Esophagus squamous epithelium (tissue), 5 donors: ENCODE measurements at places on chromosomes 6 and 20. TPM values are rescaled to one million over a fixed set of nuclear protein-coding genes. Genes with fewer than 3 reads are reported as not detected.

DNA sequence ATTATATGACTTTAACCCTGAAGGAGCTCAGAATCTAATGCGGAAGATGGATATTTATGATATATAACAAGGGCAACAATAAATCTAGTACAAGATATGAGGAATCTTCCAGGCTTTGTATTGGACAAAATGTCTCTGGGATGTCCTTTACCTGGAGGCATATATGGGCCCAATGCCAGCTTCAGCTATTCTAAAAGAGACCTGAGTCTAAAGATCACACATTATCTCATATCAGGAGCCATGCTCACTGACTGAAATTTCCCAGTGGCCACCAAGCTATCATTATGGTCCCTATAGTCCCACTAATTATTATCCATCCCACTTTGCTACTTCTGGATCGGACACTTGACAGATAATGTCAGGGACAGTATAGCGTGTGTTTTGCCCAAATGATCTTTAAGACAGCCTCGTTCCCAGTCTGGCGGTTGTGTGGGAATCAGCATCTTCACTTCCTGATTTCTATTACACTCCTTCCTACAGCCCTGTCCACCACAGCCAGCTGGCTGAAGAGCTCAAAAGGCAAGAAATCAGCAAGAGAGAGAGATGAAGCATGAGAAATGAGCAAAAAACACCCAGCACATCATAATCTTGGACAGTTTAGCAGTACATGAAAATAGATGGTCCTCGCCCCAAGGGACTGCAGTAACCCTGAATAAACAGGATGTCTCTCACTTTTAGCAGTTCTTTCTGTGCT lies 34.9 kb downstream of the KLHL31 start:
- no peak for DNase-seq
- H3K4me1 ChIP-seq, result peaks cover 25% of the 10 kb centered on the region
- no peak overlapping the region for H3K4me3 ChIP-seq
- no peaks in the 10 kb centered on the region for H3K36me3 ChIP-seq

POLH gene
- total RNA-seq, result 10.3 TPM

DNA sequence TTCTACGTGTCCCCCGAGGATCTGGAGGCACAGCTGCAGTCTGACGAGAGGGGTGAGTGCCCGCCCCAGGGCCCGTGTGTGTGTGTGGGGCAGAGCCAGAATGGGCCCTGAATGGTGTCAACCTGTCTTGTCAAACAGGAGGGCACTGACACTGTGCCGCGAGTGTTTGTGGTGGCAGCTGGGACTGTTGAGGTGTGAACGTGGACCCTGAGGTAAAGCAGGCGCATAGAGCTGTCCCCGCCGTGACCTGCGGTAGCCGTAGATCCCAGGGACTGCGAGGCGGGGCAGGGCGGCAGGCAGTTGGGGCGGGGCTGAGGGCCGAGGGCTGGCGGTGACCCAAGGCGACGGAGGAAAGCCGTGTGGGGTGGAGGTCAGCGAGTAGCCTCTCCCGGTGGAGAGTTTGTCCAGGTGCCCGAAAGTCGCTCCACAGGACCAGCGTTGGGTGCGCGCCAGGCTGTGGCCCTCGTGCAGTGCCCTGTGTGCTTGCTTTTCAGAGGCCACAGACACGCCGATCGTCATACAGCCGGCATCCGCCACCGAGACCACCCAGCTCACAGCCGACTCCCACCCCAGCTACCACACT lies 25.2 kb downstream of the UCKL1 start:
- no peak overlapping the region for H3K27ac ChIP-seq
- H3K27me3 ChIP-seq, result no peaks in the 10 kb centered on the region
- peaks cover 100% of the 10 kb centered on the region for H3K36me3 ChIP-seq
- H3K4me3 ChIP-seq, result no peak overlapping the region

DNA sequence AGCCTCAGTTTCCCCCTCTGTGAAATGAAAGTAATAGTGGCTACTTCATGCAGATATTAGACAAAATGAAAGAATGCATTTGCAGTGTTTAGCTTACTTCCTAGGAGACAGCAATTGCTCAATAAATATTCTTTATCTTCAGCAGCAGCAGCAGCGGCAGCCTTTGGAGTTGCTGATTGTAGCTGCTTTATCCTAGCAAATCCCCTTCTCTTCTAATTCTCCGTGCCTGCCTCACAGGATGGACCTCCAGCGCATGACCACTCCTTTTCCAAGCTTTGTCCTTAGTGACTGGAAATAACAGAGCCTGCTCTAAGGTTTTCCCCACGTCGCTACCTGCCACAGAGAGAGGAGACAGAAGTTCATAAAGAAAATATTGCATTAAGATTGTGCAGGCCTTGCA lies 279.8 kb downstream of the TSHZ2 start:
- H3K4me1 ChIP-seq, result no peaks in the 10 kb centered on the region
- DNase-seq, result no peak
- no peaks in the 10 kb centered on the region for H3K27me3 ChIP-seq
- H3K36me3 ChIP-seq, result no peaks in the 10 kb centered on the region

- no peaks in the 10 kb centered on the region for H3K27me3 ChIP-seq
- peak overlapping the region; percentile 51 for H3K4me3 ChIP-seq
- DNase-seq, result no peak
- peaks cover 42% of the 10 kb centered on the region for H3K36me3 ChIP-seq
Measured at GRCh38 chr20:63740070-63740626, 572 bp downstream of the SLC2A4RG start.

DNA sequence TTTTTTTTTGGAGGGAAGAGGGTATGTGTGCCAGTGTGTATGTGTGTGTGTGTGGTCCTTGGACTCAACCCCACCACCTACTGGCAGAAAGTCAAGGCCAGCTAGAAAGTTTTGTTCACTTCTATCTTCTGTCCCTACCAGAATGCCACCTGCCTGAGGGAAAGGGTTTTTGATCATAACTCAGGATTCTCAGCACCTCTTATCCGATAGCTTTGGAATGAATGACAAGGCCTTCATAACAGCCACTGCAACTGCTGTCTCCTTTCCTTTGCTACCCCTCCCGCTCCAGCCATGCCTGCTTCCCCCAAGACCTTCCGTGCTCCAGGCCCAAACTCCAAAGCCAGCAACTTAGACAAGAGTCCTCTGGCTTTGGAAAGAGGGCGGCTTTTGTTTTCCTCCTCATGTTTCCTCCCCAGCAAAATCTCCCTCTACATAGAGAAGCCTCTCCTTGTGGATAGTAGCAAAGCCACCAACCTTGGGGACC lies 18.7 kb downstream of the BTN3A1 start:
- peak overlapping the region; percentile 78 for H3K4me3 ChIP-seq
- no peaks in the 10 kb centered on the region for H3K27me3 ChIP-seq
- H3K27ac ChIP-seq, result peak overlapping the region; percentile 84

LY6G6F gene
- not detected for total RNA-seq

GRCh38 chr6:135858931-135859330 lies 7.4 kb downstream of the PDE7B start:
- H3K27me3 ChIP-seq, result no peaks in the 10 kb centered on the region
- no peak overlapping the region for H3K27ac ChIP-seq
- H3K4me1 ChIP-seq, result no peaks in the 10 kb centered on the region
- H3K4me3 ChIP-seq, result no peak overlapping the region
- DNase-seq, result no peak
- no peaks in the 10 kb centered on the region for H3K36me3 ChIP-seq

- peaks cover 2% of the 10 kb centered on the region for H3K4me1 ChIP-seq
- H3K27me3 ChIP-seq, result no peaks in the 10 kb centered on the region
- H3K36me3 ChIP-seq, result no peaks in the 10 kb centered on the region
Measured at GRCh38 chr6:109925075-109925474, 53.0 kb upstream of the GPR6 start.

RIPOR2 gene
- total RNA-seq, result 0.83 TPM

BLCAP gene
- total RNA-seq, result 104 TPM

GRCh38 chr6:37480951-37481534 lies 18.6 kb downstream of the CCDC167 start:
- no peak overlapping the region for H3K27ac ChIP-seq
- H3K4me3 ChIP-seq, result no peak overlapping the region
- peaks cover 5% of the 10 kb centered on the region for H3K36me3 ChIP-seq
- H3K27me3 ChIP-seq, result no peaks in the 10 kb centered on the region
- no peak for DNase-seq

- H3K4me3 ChIP-seq, result no peak overlapping the region
- no peaks in the 10 kb centered on the region for H3K27me3 ChIP-seq
- DNase-seq, result no peak
- no peaks in the 10 kb centered on the region for H3K4me1 ChIP-seq
Measured at GRCh38 chr20:13817342-13817741, 32.5 kb downstream of the NDUFAF5 start.

DNA sequence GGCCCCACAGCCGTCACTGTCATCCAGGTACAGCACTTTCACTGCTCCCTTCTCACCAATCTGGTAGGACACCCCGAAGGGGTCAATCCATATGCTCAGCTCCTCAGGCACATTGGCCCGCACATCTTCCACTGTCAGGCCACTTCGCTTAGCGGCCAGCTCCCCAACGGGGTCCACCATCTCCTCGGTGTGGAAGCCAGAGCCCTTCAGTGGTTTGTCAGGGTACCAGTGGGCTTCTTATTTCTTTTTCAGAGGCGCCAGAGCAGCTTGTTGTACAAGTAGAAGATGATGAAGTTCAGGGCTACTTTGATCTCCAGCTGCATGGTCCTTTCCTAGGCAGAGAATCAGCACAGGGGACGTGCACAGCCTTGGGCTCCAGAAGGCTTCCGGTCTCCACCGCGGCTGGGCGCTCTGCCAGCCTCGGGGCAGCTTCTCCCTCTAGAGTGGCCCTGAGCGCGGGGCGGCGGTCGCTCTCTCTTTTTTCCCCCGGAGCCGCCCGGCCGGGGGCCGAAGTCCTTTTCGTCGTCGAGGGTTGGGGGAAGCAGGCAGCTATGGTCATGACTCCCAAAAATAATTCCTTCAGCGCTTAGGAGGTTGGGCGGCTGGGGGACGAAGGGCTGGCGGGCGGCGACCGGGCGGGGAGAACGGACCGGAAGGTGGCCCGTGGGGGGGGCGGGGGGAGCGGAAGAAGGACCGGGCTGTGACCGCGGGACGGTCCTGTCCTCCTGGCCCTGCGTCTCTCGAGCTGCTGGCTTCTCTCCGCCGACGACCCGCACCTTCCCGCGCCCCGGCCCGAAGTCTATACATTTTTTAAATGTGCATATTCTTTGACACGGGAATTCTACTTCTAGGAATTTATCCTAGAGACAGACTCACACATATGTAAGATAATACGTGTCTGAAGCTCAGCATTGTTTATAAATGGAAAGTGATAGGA lies 6.5 kb upstream of the ZSCAN9 start:
- peak overlapping the region; percentile 56 for H3K27ac ChIP-seq
- H3K4me1 ChIP-seq, result peaks cover 17% of the 10 kb centered on the region
- DNase-seq, result no peak
- no peaks in the 10 kb centered on the region for H3K36me3 ChIP-seq
- peak overlapping the region; percentile 43 for H3K4me3 ChIP-seq

GRCh38 chr20:50692552-50692933 lies 1.2 kb upstream of the RIPOR3 start:
- H3K4me1 ChIP-seq, result peaks cover 32% of the 10 kb centered on the region
- no peaks in the 10 kb centered on the region for H3K27me3 ChIP-seq
- H3K27ac ChIP-seq, result no peak overlapping the region

DNA sequence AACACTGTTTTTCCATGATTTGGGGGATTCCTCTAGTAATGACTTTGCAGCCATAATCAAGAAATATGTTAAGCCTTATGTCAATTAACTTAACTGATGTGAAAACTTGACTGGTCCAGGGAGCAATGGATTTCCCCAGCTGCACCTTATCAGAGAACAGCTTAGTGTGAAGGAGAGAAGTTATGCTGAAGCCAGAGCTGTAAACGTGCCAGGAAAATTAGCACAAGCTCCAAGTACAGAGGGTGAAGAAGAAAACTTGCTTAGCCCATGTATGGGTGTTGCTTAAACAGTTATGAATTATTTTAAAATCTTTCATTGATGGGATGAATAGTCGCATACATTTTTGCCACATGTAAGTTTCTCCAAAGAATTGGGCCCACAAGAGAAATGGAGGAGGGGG lies 214.9 kb upstream of the RNF217 start:
- H3K4me1 ChIP-seq, result no peaks in the 10 kb centered on the region
- H3K4me3 ChIP-seq, result no peak overlapping the region
- no peaks in the 10 kb centered on the region for H3K27me3 ChIP-seq
- H3K36me3 ChIP-seq, result no peaks in the 10 kb centered on the region

DNA sequence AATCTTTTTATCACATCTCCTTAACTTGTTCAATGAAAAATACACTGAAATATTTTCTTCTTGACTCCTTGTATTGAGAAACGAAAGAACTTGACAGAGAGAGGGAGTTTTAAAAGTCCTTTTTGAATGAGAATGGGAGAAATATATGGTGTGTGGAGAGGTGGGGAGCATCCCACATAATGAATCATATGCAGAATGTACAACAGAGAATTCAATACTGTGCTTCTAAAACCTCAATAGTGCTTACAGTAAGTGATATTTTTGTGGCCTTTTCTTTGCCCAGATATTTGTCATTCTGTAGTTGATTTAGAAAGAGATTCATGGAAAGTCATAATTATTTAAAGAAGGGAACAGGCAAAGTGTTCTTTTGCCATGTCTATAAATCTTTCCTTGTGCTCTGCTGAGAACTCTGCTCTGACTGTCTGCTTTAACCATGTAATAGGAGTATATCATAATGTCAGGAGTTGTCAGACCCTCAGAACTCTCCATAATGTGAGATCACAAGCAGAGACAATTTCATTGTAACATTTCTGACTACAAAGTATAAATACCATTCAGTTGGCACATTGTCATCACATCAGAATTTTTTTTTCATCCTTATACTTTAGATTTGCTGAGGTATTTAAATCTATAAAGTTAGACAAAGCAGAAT lies 32.8 kb upstream of the HS3ST5 start:
- H3K27me3 ChIP-seq, result no peaks in the 10 kb centered on the region
- H3K27ac ChIP-seq, result no peak overlapping the region
- no peak for DNase-seq

GRCh38 chr6:149074832-149075258 lies 242.7 kb upstream of the TAB2 start:
- no peak overlapping the region for H3K4me3 ChIP-seq
- H3K36me3 ChIP-seq, result no peaks in the 10 kb centered on the region
- H3K4me1 ChIP-seq, result no peaks in the 10 kb centered on the region
- DNase-seq, result no peak
